AG10803 (cell line): ENCODE measurements at places on chromosomes 16 and 17.
A peak's percentile ranks its signal among the peaks of the same experiment; 100 is the strongest.

GRCh38 chr16:86566601-86566965 is at the start of gene FOXC2:
FOXC2 (plus strand) TSS chr16:86566829; CDS start chr16:86567336, 507 bp downstream.
- peak; percentile 94 for DNase-seq

DNA sequence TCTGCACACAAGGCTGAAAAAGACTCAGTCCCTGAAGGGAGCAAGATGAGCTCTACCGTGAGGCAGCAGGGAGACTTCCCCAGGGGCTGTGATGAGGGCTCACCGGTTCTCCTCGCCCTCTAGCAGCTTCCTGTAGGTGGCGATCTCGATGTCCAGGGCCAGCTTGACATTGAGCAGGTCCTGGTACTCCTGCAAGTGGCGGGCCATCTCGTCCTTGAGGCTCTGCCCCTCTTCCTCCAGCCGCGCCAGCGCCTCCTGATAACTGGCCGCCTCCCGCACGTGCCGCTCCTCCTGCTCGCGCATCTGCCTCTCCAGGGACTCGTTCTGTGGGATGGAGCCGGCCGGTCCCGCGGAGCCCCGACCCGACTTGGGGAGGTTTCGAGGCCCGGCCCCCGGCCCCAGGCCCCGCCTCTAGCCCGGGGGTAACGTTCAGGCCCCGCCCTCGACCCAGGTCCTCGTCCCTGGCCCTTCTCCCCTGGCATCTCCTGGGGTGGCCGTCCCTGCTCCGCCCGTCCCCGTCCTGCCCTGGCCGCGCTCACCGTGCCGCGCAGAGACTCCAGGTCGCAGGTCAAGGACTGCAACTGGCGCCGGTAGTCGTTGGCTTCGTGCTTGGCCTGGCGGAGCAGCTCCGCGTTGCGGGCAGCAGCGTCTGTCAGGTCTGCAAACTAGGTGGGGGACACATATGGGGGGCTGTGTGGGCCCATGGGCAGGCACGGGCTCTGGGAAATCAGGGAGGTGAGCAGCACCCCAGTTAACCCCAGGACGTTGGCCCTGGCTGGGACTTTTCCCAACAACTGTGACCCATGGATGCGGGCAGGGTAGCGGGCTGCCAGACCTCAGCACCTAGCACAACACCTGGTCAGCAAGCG is 3.9 kb downstream of the GFAP start:
- DNase-seq = peak; percentile 48

DNA sequence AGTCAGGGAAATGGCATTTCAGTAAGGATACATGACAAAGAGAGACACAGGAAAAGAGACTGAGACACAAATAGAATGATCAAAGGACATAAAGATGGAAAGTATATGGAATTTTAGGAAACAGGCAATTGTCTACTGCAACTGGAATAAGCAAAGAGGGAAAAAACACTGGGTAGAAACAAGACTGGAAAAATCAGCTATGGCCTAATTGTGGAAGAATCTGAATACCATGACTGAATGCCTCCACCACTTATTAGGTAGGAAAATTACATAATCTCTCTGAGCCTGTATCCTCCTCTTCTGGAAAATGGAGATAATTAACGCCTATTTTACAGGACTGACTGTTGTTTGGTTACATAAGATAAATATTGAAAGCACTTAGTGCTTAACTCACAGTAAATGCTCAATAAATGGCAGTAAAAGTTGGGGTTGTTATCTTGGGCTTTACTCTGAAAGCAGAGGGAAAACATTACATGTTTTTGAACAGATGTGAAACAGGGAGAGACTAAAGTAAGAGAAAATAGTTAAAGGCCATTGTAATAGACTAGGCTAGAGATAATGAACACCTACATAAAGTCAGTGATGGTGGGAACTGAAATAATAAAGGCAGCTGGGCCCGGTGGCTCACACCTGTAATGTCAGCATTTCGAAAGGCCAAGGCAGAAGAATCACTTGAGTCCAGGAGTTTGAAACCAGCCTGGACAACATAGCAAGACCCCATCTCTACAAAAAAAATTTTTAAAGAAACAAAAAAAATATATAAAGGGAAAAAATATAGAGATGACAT is 63.5 kb upstream of the C17orf78 start:
- DNase-seq = peak; percentile 24

DNA sequence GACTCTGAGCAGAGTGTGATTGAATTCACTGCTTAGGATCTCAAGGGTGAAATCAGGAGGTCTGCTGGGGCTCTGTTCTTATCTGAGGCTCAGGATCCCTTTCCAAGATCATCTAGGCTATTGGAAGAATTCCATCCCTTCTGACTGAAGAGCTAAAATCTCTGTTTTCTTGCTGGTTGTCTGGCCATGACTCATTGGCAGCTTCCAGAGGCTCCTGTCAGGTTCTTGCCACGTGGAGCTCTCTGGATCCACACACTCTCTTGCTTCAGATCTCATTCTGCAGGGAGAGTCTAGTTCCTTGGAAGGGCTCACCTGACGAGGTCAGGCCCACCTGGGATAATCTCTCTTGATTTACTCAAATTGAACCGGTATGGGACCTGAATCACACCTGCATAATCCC is 930.7 kb downstream of the CDH8 start:
- DNase-seq = no peak

DNA sequence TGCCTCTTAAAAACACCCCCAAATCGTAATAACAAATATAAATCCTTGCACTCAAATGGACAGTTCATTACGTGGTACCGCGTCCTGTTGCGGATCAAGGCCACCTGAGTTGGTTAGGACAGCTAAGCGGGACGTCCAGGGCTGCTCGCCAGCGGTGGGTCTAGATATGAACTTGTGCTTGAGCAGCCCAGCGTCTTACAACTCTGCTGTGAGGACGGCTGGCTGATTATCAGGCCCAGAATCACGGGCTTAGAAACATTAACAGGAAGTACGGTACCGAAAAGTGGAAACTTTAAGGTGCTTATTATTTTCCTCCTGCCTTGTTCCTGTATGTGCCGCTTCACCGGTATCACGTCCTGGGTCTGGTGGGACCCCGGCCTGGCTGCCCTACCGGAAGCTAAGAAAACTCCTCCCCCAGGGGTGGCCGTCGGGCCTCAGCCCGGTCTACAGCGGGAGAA is 832 bp upstream of the SRRM2 start:
- no peak for DNase-seq

DNA sequence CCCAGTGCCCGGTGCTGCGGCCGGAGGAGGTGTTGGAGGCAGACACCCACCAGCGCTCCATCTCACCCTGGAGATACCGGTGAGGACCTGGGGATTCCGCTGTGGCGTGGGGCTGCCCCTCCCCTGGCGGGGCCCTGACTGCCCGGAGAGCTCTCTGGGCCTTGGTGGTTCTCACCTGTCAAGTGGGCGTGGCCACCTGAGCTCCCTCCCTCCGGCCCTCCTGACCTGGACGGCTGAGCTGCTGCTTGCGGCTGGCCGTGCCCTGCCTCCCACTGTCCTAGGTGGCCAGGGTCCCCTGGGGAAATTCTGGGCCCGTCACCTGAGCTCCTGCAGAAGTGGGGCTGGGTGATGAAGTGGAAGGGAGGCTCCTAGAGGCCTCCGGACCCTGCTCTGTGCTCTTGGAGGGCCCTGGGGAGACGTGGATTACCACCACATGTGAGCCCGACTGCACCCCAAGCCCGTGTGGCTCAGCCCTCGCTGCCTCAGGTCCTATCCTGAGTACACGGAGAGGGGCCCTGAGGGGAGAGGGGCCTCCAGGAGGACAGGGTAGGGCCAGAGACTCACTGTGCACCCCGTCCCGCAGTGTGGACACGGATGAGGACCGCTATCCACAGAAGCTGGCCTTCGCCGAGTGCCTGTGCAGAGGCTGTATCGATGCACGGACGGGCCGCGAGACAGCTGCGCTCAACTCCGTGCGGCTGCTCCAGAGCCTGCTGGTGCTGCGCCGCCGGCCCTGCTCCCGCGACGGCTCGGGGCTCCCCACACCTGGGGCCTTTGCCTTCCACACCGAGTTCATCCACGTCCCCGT is 1.1 kb downstream of the IL17C start:
- DNase-seq = no peak

DNA sequence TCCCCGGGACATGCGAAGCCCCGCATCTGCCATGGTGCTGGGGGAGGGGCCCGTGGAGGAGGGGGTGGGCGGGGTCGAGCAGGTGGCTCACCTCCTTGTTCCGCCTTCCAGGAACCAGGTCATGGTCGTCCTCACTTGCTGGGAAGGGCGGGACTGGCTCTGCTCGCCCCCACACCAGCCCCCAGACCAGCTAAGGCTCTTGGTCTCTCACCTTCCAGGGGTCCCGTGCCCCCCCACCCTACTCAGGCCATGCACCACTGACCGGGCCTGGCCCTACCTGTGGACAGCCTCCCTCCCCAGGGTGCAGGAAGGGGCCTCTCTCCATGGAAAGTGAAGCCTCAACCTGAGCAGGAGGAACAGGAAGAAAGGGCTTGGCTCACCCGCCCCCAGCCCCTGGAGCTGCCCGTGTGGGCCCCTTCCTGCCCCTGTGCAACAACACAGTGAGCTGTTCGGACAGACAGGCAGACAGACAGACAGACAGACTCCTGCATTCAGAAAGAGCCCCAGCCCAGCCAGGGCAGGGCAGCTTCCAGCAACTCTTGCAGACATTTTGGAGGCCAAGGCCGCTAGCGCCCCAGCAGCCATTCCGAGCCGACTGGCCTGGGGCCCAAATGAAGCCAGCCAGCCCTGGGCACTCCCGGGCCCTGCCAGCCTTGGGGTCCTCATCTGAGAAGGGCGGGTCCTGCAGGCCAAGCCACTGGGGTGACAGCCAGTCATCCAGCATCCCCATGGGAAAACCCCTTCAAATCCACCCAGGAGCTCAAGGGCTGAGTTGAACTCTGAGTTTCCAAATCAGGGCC is 8.1 kb upstream of the KREMEN2 start:
- no peak for DNase-seq

DNA sequence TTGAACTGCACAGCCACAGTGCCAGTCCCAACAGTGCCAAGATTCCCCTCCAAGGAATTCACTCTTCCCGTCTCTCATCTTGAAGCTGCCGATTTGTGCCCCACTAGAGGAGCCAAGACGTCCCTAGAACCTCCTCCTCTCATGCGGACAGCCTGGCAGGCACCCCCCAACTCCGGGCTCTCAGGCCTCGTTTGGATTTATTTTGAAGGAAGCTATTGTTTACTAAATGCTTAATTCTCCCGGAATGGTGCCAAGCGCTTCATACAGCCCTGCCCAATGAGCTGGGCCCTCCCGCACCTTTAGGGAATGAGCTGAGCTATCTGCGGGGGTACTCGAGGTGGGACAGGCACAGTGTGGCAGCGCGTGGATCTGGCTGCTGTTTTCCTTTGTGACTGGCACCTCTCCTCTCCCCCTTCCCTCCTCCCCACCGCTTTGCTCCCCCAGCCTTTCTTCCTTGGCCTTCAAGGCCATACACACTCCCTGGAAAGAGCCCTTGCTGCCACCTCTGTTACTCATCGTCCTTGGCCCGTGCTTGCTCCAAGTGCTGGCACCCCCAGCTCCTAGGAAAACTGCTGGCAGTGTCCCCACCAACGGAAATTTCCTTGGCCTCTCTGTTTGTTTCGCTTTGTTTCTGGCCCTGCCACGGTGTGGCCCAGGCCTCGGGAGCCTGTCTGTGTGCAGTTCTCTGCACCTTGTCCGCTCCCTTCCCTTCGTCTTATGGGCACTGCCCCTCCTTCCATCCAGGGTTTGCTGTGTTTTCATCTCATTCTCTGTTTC is 49.9 kb upstream of the CDR2 start:
- DNase-seq = peak; percentile 82

GRCh38 chr16:19860166-19861041 is 24.2 kb downstream of the GPRC5B start:
- DNase-seq = peak; percentile 21

GRCh38 chr17:47981462-47981861 is 10.5 kb downstream of the CDK5RAP3 start:
- DNase-seq = no peak

DNA sequence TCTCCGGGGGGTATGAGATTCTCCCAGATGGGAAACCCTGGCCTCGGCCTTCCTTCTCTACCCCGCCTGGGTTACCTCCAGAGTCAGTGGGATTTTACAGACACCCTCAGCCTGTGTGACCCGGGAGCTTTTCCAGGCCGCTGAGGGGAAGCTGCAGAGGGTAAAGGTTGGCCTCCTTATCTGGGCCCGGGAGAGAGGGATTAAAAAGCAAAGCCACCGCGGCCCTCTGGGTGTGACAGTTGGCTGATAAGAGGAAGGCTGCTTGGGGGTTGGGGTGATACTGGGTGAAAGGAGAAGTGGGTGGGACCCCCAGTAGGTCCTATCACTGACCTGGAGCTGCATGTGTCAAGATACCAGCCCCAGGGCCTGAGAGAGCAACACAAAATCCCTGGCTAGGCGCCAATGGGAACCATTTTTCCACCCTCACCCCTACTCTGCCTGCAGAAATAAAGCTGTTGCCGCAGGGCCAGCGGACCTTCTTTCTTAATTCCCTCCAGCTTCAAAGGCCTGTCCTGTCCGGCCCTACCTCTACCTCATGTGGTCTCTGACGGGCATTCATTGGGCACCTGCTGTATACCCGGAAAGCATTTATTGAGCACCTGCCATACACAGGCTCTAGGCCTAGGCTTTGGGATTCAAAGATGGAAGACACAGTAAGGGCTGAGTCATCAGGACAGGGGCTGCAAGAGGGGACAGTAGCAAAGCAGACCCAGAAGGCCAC is 77.6 kb upstream of the GSE1 start:
- no peak for DNase-seq

- DNase-seq = no peak
These were observed 6.0 kb downstream of the MXRA7 start for GRCh38 chr17:76704805-76705204.

DNA sequence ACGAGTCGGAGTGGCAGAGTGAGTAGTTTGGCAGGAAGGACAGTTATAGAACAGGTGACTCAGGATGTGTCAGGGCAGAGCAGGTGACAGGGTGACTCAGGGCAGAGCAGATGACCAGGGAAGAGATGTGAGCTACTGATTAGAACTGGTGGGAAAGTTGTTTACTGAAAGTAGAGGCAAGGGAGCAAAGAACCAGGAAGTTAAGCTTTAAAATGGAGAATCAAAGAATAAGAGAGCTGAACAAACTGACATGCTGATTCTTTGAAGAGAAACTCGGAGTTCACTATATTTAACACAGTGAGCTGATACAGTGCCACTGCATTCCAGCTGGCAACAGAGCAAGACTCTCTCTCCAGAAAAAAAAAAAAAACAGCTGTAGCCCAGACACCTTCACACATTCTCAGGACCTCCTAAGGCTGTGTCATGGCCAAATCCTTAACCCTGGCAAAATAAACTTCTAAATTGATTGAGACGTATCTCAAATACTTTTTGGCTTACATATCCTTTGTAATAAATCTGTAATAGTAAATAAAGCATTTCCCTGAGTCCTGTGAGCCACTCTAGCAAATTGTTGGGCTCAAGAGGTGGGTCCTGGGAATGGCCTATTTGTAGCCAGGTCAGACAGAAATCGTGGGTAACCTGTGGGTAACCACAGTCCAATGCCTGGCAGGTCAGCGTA is 12.3 kb upstream of the UBE2I start:
- DNase-seq = peak; percentile 34

GRCh38 chr16:73037331-73037745 is 10.6 kb downstream of the ZFHX3 start:
- DNase-seq = no peak

DNA sequence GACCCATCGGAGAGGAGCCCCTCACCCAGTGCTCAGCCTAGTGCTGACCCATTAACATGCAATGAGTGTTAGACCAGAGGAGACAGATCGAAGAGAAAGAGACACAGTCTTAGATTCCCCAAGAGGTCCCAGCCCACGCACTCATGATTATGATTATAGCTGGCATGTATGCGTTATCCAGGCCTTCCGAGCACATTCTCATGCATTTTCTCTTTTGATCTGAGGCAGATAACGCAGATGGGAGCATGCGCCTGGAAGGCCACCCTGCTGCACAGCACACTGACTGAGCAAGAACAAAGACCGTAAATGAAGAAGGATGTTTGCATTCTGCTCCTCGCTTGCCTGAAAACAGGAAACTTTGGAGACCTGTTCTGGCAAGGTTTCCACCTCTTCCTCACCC is 232.7 kb downstream of the SOX9 start:
- DNase-seq = no peak
